ENCODE measurements at places on chromosomes 5 and 9.

DNA sequence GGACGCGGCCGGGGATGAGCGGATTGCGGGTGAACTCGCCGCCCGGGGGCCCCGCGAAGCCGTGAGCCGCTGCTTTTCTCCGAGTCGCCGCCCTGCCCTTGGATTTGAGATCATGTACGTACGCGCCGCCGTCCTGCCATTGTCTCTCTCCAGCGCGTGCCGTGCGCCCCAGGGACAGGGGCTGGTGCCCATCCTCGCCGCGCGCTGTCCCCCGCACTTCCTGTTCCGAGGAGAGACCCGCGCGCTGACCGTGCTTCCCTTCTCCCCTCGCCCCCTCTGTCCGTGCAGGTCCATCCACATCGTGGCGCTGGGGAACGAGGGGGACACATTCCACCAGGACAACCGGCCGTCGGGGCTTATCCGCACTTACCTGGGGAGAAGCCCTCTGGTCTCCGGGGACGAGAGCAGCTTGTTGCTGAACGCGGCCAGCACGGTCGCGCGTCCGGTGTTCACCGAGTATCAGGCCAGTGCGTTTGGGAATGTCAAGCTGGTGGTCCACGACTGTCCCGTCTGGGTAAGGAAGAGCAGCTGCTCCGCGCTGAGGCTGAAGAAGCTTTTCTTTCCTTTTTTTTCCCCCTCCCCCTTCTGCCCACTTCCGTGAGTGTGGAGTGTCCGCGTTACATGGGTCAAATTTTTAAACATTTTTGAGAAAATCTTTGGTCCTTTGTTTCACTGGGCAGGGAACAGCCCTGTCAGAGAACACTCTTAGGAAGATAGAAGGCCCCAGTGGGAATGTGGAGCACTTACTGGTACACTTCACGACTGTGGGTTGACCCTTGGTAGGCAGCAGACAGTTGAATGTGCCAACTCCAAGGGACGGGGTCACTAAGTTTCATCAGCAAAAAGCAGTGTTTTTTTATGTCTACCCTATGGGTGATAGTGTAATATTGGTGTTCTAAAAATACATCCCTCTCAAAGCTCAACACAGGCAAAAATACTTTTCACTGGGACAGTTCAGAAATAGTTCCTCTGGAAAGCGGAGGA is 727 bp downstream of the RHOBTB3 start:
- peak; percentile 42 for ATAC-seq

GRCh38 chr9:38682713-38683112 is 37.2 kb downstream of the FAM240B start:
- no peak for ATAC-seq

- no peak for ATAC-seq
Observed at GRCh38 chr5:56616454-56617160, 198.7 kb upstream of the MAP3K1 start.

GRCh38 chr5:97991236-97991635 is 782.2 kb upstream of the RGMB start:
- ATAC-seq = no peak

DNA sequence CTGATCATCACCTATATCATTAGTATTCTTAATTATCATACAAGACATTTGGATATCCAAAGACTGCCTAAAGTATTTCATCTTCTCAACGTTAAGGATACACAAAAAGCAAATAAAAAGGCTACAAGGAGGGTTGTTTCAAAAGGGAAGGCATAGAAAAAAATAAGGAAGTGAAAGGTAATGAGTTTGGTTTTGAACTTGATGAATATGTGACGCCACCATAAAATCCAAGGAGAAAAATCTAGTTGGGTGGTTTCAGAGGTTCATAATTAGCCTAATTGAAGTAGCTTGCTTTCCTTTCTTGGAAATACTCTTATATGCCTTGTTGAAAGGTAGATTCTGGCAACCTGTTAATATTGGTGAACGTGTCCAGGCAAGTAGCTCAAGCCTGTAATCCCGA is 96.1 kb upstream of the SGCD start:
- no peak for ATAC-seq

- peak; percentile 85 for ATAC-seq
Observed at GRCh38 chr9:115035841-115036612, 81.9 kb downstream of the TNC start.

GRCh38 chr5:180817893-180818674 is 15.5 kb upstream of the MGAT1 start:
- ATAC-seq = no peak

DNA sequence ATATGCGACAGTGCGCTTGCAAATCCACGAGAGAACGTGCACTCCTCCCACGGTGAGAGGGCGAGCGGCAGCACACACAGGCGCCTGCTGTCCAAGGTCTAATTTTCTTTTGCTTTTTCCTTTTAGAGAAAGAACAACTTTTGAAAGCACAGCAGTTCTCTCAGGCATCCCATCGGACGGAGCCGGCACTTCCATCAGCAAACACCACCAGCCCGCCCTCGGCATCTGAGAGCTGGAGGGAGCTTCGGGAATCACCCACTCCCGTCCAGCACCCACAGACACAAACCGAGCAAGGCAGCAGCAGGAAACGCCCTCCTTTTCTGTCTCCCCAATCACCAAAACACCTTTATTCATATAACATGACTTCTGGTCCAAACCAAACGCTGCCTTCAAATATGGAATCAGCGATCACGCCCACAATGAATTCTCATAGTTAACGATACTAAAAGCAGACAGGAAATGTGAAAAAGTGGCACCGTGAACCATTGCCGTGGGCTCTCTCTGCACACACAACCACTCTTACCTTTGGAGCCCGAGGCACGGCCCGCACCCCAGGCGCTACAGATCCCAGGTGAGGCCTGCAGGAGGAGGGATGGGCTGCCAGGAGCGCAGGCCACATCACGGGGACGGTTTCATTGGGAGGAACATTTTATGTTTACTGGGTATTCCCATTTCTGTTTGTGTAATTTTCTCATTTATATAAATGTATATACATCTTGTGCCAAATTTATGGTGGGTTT is 14.2 kb downstream of the LPCAT1 start:
- ATAC-seq = no peak

- no peak for ATAC-seq
Observed at GRCh38 chr5:168269937-168270330, 21.5 kb upstream of the WWC1 start.

- ATAC-seq = no peak
Observed at GRCh38 chr9:36163049-36163785, 6.0 kb upstream of the CCIN start.

GRCh38 chr5:57932761-57933160 is 450.1 kb upstream of the ACTBL2 start:
- no peak for ATAC-seq

- ATAC-seq = no peak
Observed at GRCh38 chr5:171783051-171783450, 2.6 kb upstream of the SMIM23 start.
